D341Med (cell line): ENCODE measurements at places on chromosomes 2 and 18.

GRCh38 chr2:207710814-207711740 is at the start of gene CCNYL1:
TSS of gene CCNYL1 (plus strand) at chr2:207711640. CDS start at chr2:207711897, 257 bp downstream.
- peak; percentile 99 for DNase-seq

DNA sequence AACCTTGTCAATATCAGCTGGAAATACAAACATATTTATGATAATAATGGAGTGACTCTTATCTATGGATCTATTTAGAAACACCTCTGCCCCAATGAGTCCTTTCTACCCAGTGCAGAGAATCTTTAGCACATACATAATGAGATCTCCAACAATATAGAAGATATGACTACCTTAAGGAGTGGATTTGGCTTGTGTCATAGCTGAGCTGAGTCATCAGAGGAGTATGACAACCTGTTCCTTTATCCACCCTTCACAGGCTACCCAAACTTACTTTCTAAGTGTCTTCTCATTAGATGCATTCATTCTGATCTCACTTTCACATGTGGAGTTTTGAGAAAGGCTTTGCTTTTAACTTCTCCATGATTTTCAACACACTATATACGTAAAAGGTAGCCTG is 1218.9 kb downstream of the DSC3 start:
- DNase-seq = no peak

- DNase-seq = no peak
These were observed 108.4 kb downstream of the FAM210A start for GRCh38 chr18:13617826-13618515.

DNA sequence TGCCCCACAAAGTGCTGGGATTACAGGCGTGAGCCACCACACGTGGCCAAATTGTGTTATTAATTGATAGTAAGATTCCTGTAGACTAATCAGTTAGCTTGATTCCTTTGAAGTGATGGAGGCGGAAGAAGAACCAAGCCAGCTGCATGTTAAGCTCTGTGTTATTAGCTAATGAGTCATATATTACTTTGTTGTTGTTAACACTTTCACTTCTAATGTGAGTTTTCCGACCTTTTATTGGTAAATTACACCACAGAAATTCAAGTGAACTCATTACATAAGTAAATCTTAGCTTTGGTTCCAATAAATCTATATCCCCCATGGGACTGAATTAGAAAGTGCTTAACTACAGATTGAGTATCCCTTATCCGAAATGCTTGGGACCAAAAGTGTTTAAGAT is 20.3 kb downstream of the CHMP1B start:
- no peak for DNase-seq

- no peak for DNase-seq
These were observed 93.7 kb upstream of the TRIB2 start for GRCh38 chr2:12623051-12623450.
